Lower leg skin (tissue), 4 donors: ENCODE measurements at places on chromosomes 12 and 14.

DNA sequence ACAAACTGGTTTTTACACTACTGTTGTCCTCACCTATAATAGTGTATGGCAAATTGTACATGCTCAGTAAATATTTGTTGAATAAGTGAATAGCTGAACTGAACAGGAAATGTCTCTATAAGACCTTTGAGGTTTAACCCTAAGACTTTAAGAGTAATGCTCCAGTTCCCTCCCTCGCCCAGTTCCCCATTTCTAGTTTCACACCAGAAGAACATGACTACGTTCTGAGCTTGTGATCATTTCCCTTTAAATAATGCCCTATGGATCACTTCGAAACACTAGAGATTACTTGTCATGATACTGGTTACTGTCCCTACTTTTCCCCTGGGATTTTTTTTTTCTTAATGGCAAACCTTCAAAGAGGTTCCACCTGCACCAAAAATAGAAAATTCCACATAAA, 69.3 kb downstream of the PRKD1 start:
- no peak for DNase-seq

GRCh38 chr12:70042675-70043074, 200.6 kb upstream of the CNOT2 start:
- no peak for DNase-seq

- no peak for DNase-seq
Observed at GRCh38 chr14:102630405-102630804, 38.0 kb downstream of the RCOR1 start.

DNA sequence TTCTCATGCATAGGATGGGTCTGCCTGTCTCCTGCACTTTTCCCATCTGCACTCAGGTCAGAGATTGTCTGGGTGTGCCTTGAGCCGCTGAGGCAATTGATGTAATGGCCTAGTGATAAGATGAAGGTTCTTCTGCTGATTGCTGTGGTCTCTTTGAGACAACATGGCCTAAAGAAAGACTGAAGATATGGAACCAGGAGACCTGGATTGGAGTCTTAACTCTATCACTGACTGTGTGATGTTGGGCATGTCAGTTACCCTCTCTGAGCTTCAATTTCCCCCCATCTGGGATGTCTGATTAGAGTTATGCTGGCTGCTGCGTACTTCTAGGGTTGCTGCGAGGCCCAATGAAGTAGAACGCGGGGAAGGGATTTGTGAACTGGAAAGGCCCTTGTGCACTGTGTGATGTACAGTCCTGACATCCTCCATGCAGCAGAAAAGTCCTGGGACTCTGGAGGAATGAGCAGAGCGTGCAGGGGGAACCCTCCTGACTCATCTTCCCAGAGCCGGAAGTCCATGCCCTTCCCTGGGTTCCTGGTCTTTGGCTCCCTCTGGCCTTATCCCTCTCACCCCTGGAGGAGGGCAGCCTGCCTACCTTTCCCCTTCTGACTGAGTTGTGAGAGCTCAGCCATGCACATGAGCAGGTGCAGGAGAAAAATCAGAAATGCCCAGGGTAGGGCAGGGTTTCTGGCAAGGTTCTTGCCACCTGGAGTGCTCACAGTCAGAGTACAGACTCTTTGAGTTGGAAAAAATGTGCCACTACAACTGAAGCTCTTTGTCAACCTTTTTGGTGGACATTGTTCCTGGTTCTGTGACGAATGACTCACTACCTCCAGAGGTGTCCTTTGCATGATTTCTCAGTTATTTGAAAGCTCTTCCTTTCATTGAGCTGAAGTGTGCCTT, 21.1 kb downstream of the PLEKHD1 start:
- peak; percentile 52 for DNase-seq

DNA sequence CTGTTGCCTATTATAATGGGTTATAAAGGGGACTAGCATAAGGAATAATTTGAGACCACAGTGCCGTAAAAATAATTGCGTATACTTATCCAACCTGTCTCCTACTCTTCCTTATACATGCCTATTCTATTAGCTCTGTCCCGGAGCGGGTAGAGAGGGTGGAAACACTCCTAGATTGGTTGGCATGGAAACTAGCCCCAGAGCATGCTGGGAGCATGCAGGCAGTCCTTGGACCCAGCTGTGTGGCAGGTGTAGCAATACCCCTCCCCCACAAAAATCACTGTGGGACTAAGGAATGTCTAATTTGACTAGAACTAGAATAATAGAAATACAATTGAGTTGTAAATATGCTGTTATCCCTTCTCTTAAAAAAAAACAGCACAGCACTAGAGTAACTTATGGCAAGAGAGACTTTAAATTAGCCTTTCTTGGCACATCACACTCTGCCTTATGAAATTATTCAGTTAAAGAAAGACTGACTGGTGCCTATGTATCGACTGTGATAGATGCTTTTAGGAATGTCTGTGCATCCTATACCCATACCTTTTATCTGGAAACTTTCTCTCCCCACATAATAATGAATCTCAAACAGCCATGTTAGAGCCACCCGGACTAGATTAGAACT, 244.0 kb upstream of the DAAM1 start:
- DNase-seq: no peak

DNA sequence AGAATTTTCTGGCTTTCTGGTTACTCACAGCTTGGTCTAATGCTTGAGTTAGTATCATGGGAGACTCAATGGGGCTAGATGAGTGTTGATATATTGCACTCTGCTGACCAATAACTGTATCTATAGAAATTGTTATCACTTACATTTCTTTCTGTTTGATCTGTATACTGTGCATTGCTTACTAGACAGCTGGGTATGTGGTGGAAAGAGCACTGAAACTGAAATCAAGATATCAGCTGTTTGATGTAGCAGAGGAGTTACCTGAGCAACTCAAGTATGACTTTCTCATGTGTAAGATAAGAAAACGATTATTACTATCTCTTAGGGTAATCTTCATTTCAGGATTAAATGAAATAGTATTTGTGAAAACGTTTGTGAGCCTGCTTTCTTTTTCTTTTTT, 183.0 kb downstream of the SLC15A5 start:
- DNase-seq: no peak

DNA sequence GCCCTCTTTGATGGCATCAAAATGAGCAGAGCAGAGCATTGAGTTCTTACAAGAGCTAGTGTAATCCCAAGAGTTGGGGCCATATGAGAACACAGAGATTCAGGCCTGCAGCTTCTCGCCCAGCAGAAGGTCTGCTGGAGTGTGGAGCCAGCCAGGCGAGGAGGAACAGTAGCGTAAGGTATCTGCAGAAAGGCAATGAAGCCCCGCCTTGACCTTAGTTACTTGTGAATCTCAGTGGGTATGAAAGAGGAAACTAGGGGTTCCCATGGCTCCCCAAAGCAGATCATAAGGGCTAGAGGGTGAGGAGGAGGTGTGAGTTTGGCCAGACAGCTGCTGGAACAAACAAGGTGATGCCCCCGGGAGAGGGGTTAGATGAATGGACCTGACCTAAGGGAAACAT, 49.4 kb downstream of the SLC8A3 start:
- no peak for DNase-seq

- no peak for DNase-seq
Observed at GRCh38 chr14:79281244-79282152, 929.8 kb downstream of the DIO2 start.

DNA sequence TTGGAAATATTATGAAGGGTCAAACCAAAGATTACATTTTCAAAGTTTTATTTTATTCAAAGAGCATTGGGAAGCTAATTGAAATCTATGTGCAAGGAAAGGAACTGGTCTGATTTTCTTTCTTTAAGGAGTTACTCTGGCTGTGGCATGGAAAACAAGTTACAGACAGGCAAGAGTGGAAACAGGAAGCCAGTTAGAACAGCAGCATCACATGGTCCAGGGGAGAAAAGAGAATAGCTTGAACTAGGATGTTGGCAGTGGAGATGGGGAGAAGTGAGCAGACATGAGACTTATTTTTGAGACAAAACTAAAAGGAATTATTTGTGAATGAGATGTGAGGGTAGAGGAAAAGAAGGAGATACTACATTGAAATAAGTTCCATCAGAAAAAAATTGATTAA, 3.4 kb downstream of the OR11G2 start:
- DNase-seq: no peak

- DNase-seq: no peak
Observed at GRCh38 chr12:50533203-50533584, 28.4 kb downstream of the DIP2B start.

DNA sequence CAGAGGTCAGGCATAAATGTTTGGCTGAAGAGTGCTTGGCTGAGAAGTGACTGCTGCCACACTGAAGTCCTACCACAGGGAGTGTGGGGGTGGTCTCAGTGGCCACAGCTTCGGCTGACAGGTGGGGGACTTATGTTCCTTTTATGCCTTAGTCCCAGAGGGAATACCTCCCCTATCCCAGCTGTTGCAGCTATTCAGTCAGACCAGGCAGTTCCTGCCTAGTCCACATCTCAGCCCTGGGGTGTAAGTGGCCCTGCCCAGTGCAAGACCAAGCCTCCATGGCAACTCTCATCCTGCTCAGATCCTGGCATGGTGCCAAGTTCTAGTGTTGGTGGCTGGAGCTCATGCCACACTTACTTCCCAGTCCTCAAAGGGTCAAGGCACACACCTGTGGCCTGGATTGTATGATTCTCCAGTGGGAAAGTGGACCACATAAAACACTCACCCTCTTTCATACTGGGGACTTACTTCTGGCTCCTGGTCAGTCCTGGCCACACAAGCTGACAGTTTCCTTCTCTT, 161.3 kb upstream of the CAND1 start:
- no peak for DNase-seq

DNA sequence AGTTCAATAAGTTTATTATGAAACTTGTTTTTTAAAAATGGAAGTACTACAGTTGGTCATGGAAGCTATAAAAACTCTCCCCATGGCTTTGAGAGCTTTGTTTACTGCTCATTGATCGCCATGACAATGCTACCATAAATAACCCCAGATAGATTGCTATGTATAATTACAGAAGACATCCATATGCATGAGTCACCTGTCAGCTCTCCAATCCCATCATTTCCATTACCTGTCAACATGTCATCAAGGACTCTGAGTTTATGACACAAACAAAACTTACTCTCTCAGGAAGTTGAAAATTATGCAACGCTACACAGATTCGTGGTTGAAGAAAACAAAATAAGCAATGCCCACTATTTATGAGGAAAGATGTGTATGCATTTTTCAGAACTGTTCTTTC, 144.4 kb downstream of the SEC23A start:
- DNase-seq: no peak
